ENCODE measurements at places on chromosomes 7 and 10. TPM values are rescaled to one million over a fixed set of nuclear protein-coding genes. Genes with fewer than 3 reads are reported as not detected.

- peak; percentile 69 for DNase-seq
Measured at GRCh38 chr7:25259487-25260243, 31.4 kb upstream of the NPVF start.

DNA sequence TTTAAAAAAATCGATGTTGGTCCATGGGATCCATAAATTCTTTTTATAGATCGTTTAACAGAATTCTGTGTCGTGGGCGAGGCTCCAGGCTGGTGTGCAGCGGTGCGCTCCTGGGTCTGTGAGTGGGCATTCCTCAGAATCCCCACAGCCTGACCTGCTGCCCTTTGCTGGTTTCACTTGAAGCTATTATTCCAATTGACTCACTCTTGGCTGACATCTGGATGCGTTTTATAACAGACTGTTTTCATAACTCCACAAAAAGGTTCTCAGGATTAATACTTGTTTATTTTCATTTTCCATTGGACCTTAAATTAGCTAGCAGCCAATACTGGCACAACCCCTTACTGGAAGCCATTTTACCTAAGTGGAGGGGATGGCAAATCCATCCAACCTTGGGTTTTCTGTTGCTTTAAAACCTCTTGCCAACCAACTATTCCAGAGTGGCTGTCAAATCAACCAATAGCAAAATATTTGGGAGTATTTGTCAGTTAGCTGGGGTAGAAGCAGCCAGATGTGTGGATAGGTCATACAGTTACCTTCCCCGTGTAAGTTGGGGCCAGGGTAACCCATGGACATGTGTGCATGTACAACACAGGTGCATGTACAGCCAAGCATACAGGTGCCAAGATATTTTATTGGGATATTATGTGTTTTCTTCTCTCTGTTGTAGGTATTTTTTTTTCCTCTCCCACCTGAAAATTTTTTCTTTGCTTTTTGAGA, 160.7 kb upstream of the ZNF32 start:
- no peak for DNase-seq

The MKI67 gene
- 13.6 TPM for total RNA-seq

The RHOBTB1 gene
- total RNA-seq: 26.4 TPM

- no peak for DNase-seq
Measured at GRCh38 chr7:112159351-112159750, 46.8 kb downstream of the DOCK4 start.

GRCh38 chr10:6738112-6738768, 158.2 kb upstream of the PRKCQ start:
- peak; percentile 8 for DNase-seq

DNA sequence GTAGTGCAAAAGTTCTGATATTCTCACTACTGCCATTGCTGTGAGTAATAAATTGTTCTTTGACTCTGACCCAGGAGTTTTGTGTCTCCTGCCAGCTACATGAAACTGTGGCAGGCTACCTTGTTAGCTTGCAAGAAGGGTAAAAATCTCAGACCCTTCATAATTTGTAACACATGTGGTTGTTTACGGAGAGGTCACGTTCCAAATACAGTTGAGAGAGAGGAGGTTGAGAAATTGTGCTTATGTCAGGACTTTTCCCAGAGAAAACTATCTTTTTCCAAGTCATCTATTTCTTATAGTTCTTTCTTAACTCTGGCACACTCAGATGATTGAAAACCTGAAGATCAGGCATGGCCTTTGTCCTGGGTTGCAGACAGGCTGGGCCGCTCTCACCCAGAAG, 114.4 kb upstream of the SVIL start:
- DNase-seq: no peak

DNA sequence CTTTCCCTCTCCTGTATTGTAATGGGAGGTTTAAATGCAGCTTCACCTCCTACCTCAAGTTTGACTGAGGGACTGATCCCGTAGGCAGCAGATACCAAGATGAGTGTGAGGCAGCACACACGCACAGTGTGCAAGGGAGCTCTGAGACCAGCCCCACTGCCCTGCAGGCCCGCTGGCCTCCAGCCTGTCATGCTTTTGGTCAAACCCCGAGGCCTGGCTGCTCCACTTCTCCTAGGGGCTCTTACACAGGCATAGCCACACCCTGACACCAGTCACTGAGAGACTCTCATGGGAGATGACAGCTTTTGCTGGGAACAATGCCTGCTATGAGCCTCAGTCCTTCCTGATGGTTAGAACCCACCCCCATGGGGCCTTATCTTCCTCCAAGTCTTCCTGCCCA, 27.6 kb downstream of the DRGX start:
- DNase-seq: no peak

DNA sequence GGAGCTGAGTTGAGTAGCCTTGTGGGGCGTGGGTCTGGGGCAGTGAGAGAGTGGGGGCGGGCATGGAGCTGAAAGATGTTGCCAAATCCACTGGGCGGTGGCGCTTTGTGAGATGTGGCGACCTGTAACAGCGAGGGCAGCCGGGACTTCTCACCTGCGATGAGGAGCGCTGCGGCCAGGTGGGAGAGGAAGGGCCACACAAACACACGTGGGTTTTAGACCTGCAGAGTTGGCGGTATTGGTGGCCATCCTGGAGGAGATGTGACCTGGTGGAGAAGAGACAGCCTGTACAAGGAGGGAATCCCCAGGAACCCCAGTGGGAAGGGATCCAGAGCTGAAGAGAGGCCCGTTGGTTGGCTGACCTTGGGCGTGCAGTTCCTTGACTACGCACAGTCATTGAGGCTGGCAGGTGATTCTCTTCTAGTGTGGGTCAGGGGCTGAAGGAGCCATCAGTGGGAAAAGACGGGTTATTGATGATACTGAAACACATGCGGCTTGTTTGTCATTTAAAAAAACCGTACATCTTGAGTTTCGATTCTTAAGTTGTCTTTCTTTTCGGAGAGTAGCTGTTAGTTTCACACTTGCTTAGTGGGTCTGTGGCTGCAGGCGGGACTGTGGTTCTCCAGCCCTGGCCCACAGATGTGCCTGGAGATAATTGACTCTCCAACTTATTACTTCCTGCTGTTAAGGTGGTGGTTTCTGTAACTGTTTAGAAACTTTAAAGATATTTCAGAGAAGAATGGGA, 2.4 kb downstream of the CHST12 start:
- no peak for DNase-seq

The TMEM184A gene
- 0.18 TPM for total RNA-seq

GRCh38 chr7:51180092-51180491, 136.5 kb downstream of the COBL start:
- DNase-seq: no peak

DNA sequence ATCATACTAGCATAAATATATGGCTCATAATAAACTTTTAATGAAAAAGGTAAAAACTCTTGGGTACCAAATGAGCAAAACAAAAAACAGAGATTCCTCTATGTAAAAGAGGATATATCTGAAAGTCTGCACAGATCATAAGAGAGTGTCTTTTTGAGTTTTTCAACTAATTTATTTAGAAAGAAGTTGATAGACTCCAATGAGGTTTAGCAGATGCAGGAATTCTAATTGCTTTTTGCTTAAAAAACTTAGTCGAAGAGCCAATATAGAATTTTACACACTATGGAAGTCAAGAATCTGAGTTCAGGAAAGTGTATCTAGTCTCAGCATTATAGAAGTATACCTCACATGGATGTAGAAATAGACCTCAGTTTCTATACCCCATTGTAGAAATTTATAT, 3.4 kb upstream of the MLLT10 start:
- DNase-seq: no peak

DNA sequence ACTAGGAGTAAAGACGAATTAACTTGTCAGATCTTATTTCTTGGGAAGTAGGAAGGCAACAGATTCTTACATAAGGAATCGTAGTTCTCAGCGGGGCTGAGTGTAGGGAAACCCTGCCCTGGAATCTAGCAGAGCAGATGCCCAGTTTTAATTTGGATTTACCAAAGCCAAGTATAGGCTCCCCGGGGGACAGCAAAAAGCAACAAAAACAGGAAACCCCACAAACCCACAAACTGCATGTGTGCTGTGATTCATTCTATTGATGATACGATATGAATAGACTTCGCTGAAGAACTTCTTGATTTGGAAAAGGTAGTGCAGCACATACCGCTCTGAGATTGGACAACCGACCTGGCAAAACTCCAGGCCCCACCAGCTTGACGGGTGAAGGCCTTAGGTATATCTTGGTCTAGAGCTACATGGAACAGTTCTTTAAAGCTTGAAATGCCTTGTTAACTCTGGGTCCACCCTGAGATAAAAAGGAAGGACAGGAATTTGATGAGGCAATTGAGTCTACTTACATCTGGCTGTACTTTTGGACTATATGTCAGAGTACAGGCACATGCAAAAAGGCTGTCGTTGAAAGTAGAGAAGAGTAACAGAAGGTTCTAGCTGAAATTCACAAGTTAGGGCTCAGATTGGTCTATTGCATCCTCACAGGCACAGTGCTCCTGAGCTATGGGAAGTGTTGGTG, 49.1 kb downstream of the STRA8 start:
- no peak for DNase-seq

DNA sequence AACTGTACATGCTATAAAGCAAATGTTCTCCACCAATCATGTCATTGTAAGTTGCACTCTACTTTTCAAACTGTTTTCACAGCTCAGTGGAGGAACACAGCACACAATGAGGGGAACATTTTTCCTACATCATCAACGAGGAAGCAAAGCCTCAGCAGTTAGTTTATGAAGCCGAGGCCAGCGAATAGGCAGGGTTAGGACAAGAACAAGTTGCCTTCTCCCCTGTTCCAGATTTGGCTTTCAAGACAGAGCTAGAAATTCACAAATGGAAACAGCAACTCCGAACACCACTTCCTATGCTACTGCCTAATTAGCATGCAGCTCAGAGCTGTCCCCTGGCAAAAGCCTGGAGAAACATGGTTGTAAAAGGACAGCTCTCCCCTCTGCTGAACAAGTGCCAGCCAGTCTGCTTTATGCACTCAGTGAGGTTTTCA, 19.8 kb downstream of the ITGB8 start:
- peak; percentile 24 for DNase-seq

DNA sequence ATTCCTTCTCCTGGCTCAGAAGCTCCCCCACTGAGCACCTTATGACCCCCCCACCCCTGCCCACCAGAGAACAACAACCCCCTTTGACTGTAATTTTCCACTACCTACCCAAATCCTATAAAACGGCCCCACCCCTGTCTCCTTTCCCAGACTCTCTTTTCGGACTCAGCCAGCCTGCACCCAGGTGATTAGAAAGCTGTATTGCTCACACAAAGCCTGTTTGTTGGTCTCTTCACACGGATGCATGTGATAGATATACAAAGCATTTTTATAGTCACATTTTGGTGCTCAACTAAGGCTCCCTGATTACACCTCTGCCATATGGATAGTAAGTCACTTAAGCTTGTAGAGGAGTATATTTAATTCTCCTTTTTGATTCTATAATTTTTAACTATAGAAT, 985.8 kb downstream of the REEP3 start:
- no peak for DNase-seq

DNA sequence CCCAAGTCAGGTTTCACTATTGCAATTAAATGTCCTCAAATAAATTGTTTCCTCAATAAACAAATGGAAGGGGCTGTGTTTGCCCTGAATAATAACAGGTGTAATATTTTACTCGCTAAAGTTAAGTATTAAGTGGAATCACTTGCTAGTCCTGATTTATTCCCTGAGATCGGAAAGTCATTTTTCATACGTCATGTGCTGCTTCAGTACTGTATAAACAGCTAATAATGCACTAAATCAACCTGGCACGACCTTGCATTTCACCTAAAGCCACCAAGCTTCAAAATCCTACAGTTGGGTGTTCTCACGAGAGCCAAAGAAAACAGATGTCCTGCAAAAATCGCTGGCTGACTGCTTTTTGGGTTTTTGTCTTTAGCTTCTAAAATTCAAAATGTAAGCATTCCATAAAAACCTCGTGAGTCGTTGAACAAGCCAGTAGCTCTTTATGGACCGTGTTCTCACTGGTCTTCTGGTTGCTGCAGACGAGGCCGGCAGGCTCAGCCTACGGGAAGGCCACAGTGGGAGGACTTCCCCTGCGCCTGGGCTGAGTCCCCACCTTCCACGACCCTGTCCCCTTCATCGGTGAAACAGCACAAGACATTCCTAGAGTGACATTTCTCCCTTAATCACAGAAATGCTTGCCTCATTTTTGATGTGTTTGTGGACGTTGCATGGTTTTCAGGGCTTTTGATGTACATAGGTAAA, 17.9 kb upstream of the MNX1 start:
- no peak for DNase-seq

DNA sequence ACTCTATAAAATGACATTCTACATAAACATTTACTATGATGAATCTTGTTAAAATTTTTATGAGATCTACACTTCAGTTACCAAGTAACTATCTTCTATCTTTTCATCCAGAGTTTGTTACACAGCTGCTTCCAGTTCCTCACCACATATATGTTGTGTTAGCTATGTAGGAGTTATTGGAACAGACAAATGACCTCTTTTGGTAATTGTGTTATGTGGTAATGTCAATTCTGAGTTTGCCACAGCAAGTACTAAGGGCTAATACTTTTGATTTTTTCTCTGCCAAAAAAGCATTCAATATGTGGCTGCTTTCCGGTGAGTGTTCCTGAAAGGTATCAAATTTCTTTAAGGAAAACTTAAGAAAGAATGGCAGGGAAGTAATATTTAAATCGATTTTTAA, 573.9 kb upstream of the PCDH15 start:
- no peak for DNase-seq

- no peak for DNase-seq
Measured at GRCh38 chr7:42650171-42650570, 261.7 kb downstream of the C7orf25 start.

The SEMA3A gene
- total RNA-seq: 36.0 TPM

DNA sequence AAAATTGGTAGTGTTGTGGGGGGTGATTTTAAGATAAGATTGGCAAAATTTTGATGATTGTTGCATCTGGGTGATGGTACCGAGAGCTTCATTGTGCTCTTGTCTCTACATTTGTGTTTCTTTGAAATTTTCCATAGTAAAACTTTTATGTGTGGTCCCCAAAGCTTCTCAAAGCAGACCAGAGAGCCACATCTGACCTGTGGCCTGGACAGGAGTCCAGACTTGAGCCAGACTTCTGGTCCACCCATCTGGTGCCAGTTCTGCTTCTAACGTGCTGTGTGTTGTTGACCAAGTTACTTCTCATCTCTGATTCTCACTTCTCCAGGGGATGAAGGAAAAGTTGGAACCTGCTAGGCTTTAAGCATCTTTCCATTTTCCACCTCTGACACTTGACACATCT, 120.1 kb downstream of the C10orf105 start:
- DNase-seq: no peak

DNA sequence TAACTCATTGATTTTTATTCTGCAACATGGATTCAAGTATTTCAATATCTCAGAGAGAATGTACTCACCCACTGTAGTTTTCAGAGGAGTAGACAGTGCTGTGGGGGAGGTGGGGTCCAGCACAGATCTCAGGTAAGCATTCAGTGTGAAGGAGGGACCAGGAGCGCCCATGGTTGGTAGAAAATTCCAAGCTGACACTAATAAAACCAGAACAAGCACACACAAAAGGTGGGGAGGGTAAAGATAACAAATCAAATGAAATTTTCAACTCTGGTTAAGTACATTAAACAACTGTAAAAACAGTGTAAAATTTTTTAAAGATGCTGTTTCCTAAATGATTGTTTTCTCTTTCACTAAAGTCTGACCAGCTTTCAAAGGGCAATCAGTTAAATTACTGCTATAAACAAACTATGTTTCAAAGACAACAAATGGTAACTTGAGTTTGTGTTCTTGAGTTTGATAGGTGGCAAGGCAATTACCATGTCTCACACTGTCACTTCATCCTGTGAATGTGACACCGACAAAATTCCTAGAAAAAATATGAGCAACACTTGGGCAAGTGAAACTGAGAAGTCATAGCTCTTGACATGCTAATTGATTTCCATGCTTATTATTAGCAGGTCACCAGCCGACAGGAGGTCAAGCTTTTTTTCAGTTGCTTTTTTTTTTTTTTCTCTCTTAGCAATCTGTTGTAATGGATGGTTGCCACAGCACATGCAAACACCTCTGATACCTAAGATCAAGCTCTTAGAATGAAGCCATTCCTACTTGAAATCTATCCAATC, 205.8 kb upstream of the SLC26A5 start:
- DNase-seq: peak; percentile 59

The RBM17 gene
- 48.1 TPM for total RNA-seq
